Stimulated activated CD8-positive, alpha-beta memory T cell treated with anti-CD3 and anti-CD28 coated beads, Interleukin-7, amount 100 ng/mL, for 24 hours (primary cell): ENCODE measurements at places on chromosomes 3 and 15.

GRCh38 chr3:159731254-159731653, 257.4 kb upstream of the IL12A start:
- DNase-seq = no peak

GRCh38 chr15:80449825-80450224, 45.6 kb downstream of the ARNT2 start:
- DNase-seq = no peak

DNA sequence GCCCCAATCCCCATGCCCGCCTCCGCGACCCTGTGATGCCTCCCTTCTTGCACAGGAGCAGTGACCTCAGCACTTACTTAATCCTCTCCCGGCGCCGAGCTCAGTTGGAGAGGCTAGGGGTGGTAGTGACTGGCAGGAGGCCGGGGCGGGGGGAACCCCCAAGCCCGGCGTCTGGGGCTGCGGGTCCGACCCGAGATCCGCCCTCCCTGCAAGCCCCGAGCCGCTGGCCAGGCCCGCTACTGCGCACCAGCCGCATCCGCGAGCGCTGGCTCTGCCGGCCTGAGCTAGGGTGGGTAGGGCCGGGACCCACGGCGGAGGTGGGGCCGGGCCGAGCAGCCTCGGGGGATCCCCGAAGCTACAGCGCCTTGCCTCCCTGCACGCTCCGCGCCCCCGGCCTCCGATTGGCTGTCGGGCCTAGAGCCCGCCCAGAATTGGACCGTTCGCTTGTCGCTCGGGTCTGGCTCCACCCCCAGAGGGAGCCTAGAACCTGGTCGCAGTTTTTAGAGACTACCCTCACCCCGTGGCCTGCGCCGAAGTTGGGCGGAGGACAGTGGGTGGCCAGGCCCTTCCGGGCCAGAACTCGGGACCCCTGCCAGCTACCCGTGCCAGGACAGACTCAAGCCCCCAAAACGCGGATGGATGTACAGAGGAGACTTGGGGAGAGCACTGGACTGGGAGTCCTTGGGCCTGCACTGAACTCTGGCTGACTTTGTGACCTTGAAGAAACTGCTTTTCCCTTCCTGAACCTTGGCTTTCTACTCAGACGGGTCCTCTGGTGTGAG, at the start of gene C3orf18:
C3orf18 (minus strand) TSS at position 362 of the 782 bp plus-strand sequence. CDS start 2,048 bp downstream, outside the sequence.
- DNase-seq = peak; percentile 85

DNA sequence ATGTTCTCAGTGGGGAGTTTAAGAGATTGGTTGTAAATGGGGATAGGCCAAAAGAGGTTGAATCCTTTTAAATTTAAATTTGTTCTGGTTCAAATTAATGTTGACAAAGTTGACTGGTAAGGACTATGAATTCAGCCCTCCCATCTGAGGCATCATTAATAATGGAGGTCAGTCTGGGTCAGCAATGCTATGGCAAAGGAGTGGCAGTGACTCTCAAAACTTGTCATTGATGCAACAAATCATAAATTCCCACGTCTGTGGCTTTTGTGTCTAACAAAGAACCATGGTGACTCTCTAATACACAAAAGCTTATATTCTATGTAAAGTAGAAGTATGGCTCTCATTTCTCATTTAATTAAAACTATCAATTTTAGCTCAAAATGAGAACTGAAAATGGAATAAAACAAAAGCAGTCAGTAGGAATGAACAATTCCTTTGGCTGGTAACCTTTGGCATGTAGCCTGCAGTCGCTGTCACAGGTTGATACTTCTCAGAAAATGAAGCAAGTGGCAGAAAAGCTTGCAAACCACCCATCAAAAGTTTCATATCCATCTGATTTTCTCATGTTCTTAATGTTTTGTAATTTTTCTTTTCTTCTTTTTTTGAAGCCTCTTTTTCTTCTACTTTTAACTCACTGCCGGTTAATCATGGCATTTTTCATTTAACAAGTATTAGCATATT, 12.2 kb upstream of the ZBED2 start:
- no peak for DNase-seq

DNA sequence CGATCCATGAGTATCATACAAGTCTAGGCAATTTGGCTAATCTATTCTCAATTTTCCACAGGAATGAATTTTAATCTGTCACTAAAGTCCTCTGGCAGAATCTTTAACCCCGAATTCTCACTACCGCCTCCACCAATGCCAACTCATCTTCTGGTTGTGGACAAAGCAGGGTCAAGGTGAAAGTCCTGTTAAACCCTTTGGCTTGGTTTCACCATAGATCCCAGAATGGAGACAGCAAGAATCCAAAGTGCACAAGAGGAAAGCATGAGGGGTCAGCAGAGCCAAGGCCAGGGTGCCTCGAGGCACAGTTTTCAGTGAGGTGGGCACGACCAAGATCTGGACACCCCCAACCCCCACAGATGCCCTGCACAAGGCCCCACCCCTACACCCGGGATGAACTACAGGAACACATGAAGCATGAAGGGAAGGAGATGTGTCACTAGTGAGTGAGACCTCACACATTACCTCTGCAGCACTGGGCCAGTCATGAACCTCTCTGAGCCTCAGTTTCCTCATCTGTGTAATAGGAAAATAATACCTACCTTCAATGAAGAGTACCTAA, 466.2 kb downstream of the EPHB1 start:
- DNase-seq = no peak

DNA sequence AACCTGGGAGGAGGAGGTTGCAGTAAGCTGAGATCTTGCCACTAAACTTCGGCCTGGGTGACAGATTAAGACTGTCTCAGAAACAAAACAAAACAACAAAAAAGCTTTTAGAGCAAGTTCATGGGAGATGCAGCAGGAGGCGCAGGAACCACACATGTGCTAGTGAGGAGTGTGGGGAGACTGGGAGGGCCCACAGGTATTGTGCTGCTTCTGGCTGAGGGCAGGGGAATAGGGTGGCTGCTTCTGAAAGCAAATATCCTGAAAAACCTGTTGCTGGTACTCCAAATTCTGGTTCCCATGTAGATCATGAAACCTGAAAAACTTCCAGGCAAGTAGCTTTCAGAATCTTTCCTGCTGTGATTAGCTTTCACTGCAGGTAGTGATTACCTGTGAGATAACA, 22.1 kb downstream of the TYRO3 start:
- DNase-seq = no peak

DNA sequence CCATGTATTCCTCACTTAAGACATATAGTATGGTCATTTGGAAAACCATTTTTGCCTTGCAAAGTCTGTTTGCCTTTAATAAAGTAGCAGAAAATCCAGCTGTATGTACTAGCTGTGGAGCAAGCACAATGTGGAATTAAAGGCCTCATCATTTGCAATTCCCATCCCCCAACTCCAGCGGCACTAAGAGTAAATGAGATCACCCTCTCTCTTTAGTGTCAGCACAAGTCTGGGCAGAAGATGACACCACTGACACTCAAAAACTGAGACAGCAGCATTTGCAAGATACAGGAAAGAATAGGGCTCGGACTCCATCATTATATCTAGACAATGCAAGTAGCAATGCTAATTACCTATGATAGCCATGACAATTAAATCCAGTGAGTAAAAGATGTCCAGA, 24.7 kb upstream of the DYNC1LI1 start:
- no peak for DNase-seq

- no peak for DNase-seq
Observed at GRCh38 chr3:182692695-182693094, 100.6 kb upstream of the ATP11B start.

DNA sequence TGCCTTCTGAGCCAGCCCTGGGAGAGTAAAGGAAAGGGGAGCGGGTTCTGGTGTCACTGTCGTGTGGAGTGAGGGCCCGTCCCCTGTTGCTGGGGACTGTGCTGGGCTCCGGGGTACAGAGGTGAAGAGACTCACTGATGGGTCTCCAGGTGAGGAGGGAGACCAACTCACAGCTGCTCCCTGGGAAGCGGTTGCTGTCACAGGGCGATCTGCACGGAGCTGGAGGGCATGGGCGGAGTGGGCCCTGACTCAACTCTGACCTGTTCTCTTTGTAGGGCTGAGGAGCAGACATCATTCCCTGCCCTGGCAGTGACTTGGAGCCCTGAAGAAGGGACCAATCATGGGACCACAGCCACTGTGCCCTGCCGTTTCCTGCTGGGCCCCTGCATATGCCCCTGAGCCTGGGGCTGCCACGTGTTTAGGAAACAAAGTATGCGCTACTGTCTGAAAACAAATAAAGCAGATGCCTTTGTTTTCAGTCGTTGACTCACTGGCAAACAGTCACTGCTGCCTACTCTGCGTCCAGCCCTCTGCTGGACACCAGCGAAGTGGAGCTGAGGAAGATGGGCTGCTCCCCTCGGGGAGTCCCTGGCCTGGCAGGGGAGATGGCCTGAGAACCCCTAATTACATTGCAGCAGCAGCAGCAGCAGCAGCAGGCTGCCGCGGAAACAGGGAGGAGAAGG, 22.9 kb upstream of the PLXNA1 start:
- DNase-seq = no peak

DNA sequence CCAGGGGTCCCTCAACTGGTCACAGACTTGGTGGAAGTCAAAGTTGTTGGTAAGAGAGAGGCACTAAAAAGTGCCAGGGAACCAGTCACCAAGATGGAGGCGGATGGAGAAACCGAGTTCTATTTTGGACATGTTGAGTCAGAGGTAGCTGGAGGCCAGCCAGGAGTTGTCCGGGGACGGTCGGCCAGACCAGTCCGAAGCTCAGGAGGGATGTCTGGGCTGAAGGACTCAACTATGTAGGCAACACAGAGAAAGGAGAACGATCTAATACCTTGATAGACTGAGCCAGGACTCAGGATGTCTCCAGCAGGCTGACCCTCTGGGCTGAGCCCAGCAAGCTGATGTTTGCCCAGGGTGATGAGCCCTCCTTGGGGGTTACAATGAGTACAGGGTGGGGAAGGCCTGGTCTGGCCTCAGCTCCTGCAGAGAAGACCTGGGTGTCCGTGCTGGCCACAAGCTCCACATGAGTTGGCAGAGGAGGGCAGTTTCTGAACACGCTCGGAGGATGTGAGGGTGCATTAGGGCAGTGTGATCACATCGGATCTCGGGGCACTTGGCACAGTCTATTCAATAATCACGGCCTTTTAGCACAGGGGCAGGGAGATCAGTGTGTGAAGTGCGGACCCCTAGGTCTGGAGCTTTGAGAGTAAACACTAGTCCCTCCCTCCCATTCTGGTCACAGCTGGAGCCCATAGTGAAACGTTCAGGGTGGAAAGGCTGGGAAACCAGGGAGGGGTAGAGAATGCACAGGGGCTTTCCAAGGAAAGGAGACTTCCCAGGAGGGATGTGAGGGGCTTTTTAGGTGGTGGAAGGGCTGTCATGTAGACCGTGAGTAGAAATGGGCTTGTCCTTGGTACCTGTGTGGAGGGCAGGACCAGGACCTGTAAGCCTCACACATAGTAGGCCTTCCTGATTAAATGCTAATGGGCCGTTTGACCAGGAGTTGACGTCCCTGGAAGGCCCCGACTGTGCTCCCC, 111.9 kb downstream of the ETFA start:
- no peak for DNase-seq

DNA sequence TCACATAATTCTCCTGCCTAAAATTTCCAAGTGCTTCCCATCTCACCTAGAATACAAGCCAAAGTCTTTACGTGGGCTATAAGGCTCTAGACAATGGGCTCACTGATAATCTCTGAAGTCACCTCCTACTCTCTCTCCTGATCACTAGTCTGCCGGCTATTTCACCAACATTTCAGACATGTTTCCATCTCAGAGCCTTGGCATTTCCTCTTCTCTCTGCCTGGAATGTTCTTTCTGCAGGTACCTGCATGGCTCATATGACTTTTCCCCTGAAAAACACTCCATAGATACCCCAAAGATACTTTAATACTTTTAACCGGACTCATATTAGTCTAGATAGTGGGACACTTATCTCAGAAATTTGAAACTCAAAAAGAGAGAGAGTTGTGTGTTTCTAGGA, 32.7 kb downstream of the CD200 start:
- DNase-seq = no peak

DNA sequence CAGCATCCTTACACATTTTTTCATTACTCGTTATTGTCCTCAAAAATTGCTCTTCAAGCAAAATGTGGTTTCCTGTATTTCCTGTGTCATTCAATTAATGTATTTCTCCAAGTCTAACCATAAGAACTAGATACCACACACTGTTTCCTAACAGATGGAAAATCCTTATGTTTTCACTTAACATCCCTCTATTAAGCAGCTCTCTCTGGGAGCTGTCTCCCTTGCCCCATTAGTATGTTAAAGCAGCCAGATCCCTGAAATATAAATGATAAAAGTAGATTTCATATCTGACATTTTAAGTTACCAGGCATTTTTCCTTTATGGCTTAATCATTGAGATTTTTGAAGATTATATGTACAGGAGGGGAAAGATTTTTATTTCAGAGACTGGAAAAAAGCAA, 15.9 kb downstream of the PFN2 start:
- DNase-seq = no peak

DNA sequence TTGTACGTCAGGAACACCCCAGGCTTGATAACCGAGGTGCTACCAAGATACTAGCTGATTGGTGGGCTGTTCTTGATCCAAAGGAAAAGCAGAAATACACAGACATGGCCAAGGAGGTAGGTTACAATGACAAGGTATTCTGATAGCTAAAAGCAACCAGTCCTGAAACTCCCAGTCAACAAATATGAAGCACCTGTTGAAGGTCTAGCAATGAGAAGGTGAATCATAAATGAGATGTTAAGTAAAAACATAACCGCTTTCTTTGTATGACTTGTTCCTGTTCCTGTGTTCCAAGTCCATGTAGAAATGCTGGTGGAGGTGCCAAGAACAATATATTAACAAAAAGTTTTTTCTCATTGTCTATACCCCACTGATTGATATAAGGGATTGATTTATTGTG, 194.0 kb downstream of the BBX start:
- no peak for DNase-seq

GRCh38 chr3:128506754-128507153, 13.8 kb upstream of the GATA2 start:
- DNase-seq = no peak
